Dermis lymphatic vessel endothelial cell (primary cell): ENCODE measurements at places on chromosomes 5 and 9. TPM values are rescaled to one million over a fixed set of nuclear protein-coding genes. Genes with fewer than 3 reads are reported as not detected.

SLC22A4 gene
- 6.0 and 7.7 TPM in 2 replicates for total RNA-seq

FOXD4L3 gene
- total RNA-seq = under 0.01 TPM in 2 replicates

MTREX gene
- total RNA-seq = 48.9 and 90.3 TPM in 2 replicates

GDF9 gene
- under 0.01 and 0.09 TPM in 2 replicates for total RNA-seq

SPINK6 gene
- total RNA-seq = not detected in 2 replicates

SPINK5 gene
- total RNA-seq = 0.09 TPM in 1 of 2 replicates, not detected in the other
